ENCODE measurements at places on chromosomes 7 and 10.

DNA sequence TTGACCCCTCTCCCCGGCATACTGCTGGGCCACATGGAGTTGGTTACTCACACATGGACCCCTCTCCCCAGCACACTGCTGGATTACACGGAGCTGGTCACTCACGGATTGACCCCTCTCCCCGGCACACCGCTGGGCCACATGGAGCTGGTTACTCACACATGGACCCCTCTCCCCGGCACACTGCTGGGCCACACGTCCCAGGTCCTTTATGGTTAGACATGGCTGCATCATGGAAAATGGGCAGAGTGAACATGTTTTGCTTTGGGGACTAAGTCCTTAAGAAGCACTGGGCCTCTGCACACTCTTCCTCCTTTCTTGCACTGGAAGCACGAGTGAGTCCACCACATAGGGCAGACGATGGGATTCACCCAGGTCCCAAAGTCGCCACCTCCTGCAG, 102.1 kb upstream of the SHH start:
- no peak for DNase-seq

DNA sequence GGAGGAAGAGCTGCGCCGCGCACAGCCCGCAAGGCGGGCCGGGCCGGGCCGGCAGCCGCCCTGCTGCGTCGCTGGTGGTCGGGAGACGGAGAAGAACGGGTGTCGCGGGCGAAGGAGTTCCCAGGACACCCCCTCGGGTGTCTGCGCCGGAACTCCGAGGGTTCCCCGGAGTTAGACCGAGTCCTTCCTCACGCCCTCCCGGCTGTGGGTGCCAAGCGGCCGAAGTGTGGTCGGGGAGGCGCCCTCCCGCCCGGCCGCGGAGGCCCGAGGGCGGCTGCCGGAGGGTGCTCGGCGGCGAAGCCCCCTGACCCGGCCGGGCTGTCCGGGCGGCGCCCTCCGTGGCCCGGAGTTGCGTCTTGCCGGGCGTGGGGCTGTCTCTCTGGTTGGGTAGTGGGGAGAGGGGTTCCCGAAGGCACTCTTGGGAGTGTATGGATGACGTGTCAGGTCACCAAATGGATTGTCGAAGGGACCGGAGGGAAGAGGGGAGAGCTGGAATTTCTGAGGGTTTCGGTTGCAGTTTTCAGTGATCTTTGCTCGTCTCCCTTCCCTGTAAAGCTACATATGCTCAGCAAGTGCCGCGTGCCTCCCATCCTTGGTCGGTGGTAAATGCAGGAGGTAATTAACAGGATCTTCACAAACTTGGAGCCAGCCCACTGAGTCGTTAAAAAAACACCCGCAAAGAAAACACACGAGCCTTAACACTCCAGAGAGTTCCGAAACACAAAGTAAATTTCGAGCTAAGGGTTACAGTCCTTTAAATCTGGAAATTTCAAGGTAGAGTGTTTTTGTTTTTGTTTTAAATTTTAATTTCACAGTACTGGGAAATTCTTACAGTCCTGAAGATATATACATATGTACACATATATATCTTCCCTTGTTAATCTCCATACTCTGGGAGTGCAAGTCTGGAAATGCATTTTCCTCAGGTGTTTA, 871 bp downstream of the ST7 start:
- DNase-seq: peak; percentile 3

GRCh38 chr10:29977171-29977570, 82.2 kb downstream of the JCAD start:
- DNase-seq: no peak

DNA sequence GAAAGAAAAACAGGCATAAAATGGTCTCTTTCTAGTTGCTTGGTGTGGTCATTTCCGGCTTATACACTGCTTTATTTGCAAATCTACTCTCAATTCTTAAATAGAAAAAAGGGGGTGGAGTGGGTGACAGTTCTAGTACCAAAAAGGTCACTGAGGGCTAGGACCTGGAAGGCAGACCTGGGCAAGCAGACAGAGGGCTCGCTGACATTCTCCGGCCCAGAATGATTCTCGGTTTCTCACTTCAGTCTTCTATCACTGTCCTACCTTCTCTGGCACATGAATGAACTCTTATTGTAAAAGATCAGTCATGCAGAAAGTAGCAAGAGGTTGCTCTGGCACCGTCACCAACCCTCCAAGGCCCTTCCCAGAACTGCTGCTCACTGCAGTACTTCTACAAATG, 54.0 kb downstream of the MALSU1 start:
- DNase-seq: no peak

DNA sequence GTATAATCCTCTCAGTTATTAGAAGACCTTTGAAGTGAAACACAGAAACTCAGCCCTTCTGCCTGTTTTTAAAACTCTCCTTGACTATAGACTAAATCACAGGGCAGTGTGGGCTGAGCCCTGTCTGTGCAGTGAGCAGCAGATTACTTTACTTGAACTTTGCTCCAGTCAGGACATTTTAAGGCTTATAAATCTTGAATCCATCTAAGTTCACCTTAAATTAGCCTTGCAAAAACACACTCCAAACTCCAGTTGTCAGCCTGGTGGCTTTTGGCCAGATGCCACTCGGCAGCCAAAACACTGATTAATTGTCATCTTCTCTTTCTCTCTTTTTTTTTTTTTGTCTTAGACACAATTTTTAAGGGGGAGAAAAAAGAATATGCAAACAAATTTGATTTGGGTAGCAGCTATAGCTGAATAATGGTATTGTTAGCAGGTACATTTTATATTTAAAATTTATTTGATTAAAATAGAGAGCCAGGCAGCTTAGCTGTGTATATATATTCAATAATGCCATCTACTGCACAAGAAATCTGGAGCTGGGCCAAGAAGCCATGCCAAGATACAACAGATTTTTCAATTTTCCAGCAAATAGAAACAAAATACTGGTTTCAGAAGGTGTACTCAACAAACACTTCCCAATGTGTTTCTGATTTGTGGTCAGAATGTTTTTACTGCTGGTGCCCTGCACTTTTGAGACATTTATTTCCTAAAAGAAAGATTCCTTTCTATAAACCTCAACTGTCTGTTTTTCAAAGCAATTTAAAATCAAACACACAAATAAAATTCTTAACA, 247.7 kb downstream of the TFEC start:
- no peak for DNase-seq

GRCh38 chr7:87413951-87414793, 61.3 kb downstream of the ABCB4 start:
- DNase-seq: no peak

GRCh38 chr7:19775578-19775977, 2.2 kb upstream of the TMEM196 start:
- no peak for DNase-seq

GRCh38 chr7:44955733-44956132, 23.1 kb downstream of the MYO1G start:
- no peak for DNase-seq

- no peak for DNase-seq
Observed at GRCh38 chr7:129923709-129924108, 29.1 kb downstream of the UBE2H start.

GRCh38 chr10:8065651-8066050, 11.2 kb downstream of the GATA3 start:
- no peak for DNase-seq

DNA sequence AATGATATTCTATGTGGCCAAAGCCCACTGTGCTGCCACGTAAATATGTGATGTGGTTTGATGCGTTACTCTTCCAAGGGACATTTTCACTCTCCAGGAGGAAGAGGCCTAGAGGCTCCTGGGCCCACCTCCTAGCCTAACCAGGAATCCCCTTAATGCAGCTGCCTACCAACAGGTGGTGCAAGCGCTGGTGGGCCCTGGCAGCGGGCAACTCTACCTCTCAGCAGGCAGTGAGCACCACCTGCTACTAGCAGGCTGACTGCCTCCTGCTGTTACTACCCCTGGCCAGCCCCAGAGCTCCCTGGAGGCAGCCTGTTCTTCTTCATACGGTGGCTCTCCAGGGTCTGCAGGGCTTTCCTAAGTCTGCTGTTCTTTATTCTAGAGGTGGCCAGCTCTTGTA, 62.8 kb downstream of the CDH23 start:
- DNase-seq: no peak

- no peak for DNase-seq
Observed at GRCh38 chr10:17431871-17432311, 22.5 kb downstream of the ST8SIA6 start.

GRCh38 chr10:3783316-3783681, 1.7 kb downstream of the KLF6 start:
- peak; percentile 55 for DNase-seq

DNA sequence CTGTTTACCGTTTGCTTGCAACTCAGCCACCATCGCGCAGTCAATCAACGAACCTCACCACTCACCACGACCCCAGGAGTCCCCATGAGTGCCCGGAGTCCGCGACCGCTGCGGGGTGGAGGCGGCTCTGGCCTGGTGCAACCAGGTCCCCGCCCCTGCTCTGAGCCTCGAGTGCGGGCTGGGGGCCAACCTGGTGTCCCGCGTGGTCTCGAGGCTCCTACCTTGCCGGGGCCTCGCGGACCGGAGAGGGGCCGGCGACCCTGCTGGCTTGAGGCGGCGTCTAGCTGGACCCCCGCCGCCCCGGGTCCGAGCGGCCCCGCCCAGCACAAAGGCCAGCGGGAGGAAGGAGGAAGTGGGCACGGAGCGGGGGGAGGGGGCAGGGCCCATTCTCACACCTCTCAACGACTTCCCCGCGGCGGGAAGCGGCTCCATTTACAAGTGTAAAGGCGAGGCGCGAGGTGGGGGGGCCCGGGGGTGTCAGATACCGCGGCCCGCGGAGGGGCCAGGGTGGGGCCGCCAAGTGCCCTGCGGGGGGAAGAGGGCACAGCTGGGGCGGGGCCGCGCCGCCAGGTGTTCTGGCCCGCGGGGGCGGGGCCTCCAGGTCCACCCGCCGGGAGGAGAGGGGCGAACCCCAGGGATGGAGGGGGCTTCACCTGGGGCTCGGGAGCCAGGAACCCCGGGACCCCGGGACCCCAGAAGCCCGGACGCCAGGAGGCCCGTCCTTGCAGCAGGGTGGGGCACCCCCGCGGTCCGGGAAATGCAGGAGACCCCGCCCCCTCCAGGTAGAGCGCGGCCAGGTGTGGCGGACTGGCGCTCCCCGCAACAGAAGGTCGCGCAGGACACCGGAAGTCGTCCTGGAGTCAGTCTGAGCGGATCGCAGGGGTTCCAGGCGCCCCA, 8.6 kb downstream of the CTBP2 start:
- no peak for DNase-seq

DNA sequence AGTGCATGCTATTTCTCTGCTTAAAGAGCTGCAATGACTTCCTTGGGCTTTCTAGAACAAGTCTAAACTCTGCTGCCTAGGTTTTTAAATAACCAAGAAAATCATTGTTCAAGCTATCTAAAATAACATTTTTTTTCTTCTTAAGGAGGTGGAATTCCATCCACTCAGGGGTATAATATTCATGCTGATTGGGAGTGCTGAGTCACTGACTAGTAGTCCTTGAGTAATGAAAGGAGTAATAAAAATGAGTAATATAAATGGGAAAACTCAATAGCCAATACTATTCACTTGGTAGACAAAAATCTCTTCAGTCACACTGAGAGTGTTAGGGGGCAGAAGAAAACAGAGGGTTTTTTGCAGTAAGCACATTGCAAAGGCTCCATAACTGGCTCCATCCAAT, 72.0 kb downstream of the GFRA1 start:
- DNase-seq: no peak

DNA sequence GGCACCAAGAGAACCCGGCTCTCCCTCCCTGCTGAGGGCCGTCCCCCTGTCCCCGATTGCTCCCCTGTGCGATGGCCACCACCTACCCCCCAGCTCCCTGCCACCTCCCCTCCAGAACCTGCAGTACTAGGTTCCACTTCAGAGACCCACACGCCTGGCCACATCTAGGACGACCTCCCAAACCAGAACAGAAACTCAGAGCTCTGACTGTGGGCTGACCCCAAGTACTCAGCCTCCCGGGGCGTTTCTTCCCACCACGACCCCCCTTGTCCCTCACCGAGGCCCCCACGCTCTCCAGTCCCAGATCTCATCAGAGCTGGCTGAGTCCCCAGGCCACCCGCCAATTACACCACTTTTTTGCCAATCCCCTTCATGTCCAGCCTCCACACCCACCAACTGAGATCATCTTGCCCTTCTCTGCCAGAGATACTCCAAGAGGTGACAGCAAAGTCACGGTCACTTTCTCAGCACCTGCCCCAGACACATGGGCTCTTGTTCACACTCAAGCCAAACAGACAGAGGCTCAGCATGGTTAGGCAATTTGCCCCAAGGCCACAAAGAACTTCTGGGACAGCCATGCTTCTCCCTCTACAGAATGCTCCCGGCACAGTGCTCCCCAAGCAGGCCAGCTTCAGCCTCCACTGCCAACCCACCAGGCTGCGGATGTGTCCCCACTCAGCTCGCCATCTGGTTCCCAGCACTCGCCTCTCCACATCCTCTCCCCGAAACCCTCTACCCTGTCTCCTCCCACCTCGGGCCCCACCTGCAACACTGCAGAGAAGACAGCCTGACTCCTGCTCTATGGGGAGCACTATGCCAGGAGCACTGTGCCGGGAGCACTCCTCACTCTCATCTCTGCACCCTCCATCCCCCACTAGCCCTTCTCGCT, 4.7 kb downstream of the TMEM120A start:
- DNase-seq: no peak

DNA sequence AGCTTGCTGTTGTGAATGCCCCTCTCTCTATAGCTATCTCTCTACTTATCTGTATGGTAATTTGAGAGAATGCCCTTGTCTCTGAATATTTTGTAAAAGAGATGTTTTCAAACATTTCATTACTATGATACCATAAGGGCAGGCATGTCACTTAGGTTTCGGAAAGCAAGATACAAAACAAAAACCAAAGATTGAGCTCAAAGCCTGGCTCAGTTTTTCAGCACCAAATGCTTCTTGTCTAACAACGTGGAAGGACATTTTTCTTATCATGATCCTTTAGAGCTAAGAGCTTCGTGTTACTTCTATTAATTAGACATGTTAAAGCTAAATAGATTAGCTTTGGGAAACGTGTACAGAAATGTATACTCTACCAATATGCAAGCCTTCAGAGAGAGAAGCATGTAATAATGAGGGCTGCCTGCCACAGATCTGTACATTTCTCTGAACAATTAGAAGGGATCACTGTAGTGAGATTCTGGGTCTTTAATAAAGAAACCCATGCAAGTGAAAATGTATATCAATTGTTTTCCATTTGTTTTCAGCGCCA, 148.9 kb downstream of the ARID5B start:
- no peak for DNase-seq

DNA sequence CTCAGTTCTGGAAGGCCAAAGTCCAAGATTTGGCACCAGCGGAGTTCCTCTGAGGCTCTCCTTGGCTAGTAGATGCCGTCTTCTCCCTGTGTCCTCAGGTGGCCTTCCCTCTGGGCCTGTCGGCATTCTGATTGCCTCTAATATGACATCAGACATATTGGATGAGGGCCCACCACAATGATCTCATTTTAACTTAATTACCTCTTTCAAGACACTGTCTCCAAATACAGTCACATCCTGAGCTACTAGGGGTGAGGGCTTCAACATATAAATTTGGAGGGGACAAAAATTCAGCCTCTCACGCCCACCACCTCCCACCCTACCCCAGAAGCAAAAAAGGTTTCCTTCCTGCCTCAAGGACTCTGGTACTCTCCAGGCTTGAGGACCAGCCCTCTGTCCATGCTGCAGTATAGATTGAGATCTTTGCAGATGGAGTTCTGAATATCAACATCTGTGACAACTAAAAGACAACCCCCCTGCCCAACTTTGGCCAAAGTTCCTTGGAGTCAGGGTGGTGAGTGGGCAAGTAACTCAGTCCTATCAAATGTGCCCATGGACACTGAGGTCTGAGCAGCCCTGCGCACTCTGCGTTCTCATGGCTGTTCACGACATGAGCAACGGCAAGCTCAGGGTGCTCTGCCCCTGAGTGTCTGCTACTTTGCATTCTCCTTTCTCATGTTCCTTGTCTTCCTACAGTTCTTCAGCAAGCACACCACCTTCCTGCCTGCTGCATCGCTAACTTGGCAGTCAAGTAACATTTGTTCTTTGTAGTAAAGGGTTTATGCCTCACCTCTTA, 11.5 kb downstream of the TMEM176B start:
- DNase-seq: no peak

- DNase-seq: no peak
Observed at GRCh38 chr10:72110673-72111401, 22.5 kb upstream of the SPOCK2 start.

All from T-helper 9 cell (primary cell).